Activated CD4-positive, alpha-beta T cell treated with anti-CD3 and anti-CD28 coated beads, Interleukin-2, amount 10 ng/mL, durations not matched to agents 7 days and 5 days (primary cell): ENCODE measurements at places on chromosomes 11 and 22. TPM values are rescaled to one million over a fixed set of nuclear protein-coding genes. Genes with fewer than 3 reads are reported as not detected.

DNA sequence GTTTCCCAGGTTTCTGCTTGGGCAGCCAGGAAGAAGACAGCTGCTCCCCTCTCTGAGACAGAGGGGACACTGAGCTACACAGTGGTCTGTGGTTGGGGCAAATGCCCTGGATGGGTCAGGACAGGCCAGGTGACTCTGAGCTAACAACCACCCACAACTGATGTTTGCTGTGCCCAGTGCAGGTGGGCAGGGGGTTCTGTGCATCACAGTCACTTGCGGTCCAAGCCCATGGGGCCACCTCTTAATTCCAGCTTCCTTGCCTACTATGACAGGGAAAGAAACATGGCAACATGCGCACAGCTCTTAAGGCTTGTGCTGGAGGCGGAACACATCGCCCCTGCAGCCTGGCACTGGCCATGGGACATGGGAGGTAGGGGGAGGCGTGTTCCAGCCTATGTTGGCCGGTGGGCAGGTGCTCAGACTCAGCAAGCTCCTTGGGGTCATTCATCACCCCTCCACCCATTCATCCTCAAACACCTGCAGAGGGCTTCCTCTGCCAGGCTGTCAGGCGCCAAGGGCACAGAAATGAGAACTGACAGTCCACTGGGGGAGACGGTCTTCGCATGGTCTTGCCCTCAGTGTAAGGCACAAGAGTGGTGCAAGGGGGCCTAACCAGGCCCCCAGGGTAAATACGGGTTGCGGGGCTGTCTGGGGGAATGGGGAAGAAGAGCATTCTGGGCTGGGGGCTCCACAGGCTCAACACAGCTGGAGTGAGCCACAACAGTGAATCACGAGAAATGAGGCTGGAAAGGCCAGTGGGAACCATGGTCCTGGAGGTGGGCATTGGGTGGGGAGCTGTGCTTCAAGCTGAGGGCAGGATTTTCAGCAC, 55.6 kb downstream of the ARFGAP3 start:
- DNase-seq = no peak

Gene JRKL
- 10.9 TPM for total RNA-seq

GRCh38 chr11:80104191-80104590, 663.4 kb upstream of the TENM4 start:
- DNase-seq = no peak

DNA sequence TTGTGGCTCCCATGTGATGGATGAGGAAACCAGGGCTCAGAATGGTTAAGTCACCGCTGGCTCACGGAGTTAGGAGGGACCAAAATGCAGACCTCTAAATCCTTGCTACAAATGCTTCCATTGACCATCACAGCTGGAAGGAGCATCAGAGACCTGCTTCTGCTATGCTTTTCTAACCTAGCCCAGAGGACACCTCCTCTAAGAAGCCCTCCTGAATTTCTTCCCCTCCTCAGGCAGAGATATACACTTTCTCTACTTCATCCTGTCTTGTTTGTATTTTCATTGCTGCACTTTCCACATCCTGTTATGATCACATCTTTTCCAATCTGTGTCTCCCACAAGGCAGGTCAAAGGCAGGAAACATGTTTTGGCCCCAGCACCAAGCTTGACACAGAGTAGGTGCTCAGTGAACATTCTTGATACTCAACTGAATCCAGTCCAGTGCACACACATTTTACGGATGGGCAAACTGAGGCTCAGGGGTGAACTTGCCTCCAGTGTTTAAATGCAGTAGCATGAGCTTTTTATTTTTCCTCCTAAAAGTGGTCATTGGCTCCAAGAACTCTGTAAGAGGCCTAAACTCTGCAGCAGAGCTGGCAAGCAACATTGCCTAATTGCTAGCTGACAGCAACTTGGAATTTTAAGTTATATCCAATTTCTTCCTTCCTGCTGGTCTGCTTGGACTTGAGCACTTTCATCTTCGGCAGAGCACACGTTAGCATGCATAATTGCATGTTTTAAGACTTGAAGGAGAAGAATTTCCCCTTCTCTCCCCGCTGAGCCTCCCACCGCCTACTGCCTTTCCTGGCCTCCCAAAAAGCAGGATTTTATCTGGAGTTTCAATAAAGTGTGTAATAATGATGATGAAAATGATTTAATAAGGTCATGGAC, 12.7 kb downstream of the SCUBE1 start:
- DNase-seq = no peak

Gene SLC22A12
- total RNA-seq = not detected

Gene BATF2
- not detected for total RNA-seq

GRCh38 chr11:12253843-12254281, 123.5 kb upstream of the PARVA start:
- no peak for DNase-seq

Gene TMPRSS13
- 1.5 TPM for total RNA-seq

- no peak for DNase-seq
Measured at GRCh38 chr11:7551571-7551970, 37.8 kb downstream of the PPFIBP2 start.

- no peak for DNase-seq
Measured at GRCh38 chr22:31826443-31826842, 72.6 kb downstream of the DEPDC5 start.

GRCh38 chr22:27404441-27404840, 397.1 kb downstream of the MN1 start:
- no peak for DNase-seq

DNA sequence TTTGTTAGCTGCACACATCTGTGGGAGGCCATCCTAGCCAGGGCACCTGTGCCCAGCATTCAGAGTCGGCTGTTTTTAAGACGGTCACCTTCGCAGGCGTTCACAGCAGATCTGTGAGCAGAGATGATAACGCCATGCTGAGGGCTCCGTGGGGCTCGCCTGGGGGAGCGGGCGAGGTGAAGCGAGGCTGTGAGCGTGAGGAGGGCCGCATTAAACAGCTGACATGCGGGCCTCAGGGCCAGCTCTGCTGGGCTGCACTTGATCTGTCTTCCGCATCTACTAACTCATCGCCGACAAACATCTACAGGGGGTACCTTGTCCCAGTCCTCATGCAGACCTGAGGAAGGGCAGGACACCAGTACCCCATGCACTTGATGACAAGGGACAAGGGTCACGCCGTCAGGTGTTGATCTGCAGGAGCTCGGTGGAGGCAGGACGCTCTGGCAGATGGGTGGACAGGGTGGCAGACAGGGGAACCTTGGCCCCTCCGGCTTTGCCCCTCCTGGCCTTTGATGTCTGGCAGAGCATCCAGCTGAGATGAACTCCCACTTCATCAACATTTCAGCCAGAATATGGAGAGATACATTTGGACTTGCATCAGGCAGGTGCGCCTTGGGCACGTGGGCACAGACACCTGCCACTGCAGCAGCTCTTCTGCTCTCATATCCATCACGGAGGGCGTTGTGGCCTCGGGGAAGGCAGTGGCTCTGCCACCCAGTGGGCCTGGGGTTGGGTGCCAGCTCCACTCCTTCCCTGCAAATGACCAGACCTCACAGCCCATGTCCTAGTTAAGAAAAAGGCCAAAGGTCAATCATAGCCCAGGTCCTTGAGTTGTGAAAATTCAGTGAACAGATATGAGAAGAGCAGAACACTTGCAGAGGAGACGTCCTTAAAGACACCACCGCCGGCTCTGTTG, 822.9 kb downstream of the BRD1 start:
- no peak for DNase-seq

Gene CEP126
- total RNA-seq = 0.55 TPM

- DNase-seq = no peak
Measured at GRCh38 chr22:49244466-49245420, 582.9 kb downstream of the BRD1 start.

- no peak for DNase-seq
Measured at GRCh38 chr22:43246188-43246587, 59.3 kb upstream of the TTLL12 start.

Gene CD3G
- 264 TPM for total RNA-seq

Gene CD3E
- total RNA-seq = 841 TPM

DNA sequence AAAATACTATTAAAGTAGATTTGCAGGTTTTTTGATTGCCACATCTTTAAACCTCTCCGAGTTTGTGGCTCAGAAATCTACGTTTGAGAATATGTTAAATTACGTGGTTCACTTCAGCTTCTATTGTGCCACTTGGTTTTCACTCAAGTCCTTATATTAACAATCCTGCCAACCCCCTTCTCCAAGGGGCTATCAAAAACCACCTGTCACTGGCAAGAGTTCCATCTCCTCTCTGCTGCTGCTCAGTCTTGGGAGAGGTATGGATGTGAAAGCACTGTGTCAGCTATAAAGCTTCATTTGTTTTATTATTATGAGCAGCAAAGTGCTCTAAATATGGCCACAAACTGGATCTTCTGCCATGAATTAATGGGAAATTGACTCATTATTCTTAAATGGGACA, 197.5 kb upstream of the NARS2 start:
- no peak for DNase-seq

- no peak for DNase-seq
Measured at GRCh38 chr11:44028401-44028800, 19.4 kb upstream of the ACCSL start.

DNA sequence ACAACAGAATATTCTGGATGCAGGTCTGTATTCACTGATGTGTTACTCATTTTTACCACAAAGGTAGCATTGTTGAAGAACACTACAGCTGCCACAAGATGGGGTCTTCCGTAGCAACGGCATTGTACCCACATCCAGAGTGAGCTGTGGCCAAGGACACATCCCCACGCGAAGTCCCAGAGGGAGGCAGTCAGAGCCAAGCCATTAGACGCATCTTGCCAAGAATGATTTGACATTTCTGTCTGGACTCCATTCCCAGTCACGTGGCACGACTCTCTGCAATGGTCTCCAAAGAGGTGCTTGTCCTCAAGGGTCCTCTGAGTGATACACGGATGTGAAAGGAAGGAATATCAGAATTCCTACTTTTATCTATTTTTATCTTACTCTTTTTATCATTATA, 15.5 kb downstream of the OPCML start:
- DNase-seq = no peak

- no peak for DNase-seq
Measured at GRCh38 chr11:61636676-61637075, 43.5 kb upstream of the DAGLA start.

GRCh38 chr11:33606762-33607161, 93.9 kb downstream of the C11orf91 start:
- DNase-seq = no peak

- no peak for DNase-seq
Measured at GRCh38 chr11:2128130-2128510, 11.1 kb downstream of the IGF2 start.

DNA sequence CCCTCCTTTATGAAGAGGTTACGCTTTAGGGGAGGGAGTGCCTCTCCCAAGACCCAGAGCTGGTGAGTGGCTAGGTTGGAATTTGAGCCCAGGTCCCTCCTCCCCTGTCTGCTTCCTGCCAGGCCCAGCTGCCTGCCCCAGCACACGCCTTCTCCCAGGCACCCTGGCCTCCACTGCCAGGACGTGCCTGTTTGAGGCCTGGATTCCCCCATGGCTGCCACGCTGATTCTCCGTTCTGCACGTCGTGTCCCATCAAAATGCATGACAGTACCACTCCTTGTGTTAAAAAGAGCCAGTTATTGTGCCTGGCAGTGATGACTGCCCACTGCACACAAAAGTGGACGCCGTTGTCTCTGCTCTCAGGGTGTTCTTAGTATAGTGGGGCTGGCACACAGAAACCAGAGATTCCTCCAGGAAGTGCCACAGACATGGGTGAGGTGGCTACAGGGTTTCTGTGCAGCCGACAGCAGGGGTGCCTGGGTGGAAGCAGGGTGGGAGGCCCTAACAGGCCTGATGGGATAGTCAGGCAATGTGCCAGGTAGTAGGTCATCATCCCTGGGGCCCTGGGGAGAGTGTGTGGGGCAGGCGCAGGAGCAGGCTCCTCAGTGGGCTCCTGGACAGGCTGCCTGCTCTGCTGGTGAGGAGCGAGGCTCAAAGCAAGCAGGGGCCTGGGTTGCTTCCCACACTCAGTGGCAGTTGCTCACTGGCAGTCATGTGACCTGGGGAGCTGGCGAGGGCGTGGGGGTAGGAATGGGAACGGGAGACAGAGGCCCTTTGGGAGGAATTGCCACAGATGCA, 24.2 kb downstream of the MED15 start:
- no peak for DNase-seq

DNA sequence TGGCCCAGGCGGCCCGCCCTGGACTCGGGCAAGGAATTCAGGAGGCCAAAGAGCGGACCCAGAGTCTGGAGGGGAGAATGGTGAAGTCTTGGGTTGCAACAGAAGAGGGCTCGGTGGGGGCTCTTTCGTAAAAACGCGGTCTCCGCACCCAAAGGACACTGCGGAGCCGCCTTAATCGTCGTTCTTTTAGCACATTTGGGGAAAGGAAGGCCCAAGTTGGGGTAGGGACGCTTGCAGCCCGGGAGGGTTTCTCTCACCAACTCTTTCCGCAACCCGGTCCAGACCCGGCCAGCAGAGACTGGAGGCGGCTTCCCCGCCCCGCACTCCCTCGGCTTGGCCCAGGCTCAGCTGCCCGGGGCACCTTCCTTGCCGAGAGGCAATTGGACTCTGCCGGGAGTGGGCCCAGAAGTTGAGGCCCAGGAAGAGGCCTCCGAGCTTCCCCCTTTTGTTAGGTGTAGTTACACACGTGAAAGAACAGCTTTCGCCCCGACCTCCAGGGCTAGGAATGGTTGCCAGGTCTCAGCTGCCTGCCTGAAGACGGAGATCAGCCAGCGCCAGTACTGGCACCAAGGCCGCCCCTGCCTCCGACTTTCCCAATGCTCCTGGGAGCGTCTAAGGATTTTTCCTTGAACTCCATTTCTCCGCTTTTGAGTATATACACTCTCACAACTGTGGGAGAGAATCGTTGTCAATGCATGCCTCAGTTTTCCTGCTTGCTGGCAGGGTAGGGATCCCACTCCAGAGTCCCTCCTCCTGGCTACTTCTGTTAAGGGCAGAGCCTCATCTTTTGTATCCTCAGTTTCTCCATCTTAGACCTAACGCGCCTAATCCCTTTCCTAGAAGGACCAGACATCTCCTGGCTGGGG, 3.7 kb downstream of the ALX4 start:
- no peak for DNase-seq

DNA sequence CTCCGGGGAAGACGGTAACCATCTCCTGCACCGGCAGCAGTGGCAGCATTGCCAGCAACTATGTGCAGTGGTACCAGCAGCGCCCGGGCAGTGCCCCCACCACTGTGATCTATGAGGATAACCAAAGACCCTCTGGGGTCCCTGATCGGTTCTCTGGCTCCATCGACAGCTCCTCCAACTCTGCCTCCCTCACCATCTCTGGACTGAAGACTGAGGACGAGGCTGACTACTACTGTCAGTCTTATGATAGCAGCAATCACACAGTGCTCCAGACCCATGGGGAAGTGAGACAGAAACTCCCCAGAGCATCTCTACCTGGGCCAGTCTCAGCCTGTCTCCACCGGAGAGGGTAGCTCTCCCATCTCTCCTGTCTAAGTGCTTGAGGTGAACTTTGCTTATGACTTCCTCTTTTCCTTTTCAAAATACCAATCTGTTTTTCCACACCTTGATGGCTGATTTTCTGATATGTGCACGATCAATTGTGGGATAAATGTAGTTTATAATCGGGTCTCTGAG, 48.5 kb upstream of the VPREB1 start:
- no peak for DNase-seq

DNA sequence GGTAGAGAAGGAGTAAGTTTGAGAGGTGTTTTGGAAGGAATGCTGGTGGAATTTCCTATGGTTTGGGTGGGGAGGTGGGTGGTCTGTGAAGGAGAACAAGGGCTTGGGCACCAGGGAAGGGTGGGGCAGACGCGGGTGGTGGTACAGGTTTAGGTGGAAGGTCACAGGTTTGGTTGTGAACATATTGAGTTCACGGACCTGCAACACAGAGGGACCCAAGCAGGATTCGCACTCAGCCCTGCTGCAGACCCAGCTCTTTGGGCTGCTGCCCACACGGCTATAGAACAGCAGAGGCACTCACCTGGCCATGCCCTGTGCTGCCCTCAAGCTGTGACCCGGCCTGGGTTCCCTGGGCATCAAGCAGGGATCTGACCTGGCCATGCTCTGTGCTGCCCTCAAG, 33.5 kb upstream of the EMID1 start:
- no peak for DNase-seq

- no peak for DNase-seq
Measured at GRCh38 chr22:42880815-42881214, 23.7 kb upstream of the ARFGAP3 start.
